Stimulated activated CD8-positive, alpha-beta memory T cell treated with anti-CD3 and anti-CD28 coated beads, Interleukin-15, amount 100 ng/mL, for 4 hours (primary cell): ENCODE measurements at places on chromosomes 5 and 9.

DNA sequence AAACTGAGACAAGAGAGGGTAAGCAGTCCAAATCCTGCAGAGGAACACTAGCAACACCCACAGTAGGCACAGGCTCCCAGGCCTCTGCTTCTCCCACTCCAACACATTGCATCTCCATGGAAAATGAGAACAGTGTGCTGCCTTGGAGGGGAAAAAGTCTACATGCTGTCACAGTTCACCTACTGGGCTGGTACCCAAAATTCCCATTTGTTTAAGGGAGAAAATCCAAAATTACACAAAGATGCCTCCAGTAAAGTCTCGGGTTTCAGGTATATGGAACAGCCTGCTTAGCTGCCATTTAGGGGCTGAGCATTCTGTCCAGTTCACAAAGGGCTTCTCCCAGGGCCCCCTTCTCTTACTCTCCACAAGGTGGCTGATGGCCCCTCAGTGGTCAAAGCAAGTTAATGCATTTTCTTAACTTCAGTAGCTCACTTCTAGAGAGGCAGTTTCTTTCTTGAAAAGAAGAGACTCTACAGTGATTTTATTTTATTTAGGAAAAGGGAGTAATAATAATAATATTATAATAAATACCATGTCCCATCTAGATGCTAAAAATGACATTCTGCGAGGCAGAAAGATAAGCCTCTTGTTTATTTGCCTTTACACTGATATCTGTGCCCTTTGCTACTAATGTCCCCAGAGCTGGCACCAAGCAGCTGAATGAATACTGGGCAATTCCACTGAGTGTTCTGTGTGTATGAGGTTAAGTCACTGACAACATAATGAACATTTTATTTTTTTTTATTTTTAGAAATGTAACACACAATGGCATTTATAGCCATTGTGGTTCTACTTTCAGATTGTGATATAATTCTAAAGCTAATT is 89.4 kb downstream of the RGS7BP start:
- no peak for DNase-seq

DNA sequence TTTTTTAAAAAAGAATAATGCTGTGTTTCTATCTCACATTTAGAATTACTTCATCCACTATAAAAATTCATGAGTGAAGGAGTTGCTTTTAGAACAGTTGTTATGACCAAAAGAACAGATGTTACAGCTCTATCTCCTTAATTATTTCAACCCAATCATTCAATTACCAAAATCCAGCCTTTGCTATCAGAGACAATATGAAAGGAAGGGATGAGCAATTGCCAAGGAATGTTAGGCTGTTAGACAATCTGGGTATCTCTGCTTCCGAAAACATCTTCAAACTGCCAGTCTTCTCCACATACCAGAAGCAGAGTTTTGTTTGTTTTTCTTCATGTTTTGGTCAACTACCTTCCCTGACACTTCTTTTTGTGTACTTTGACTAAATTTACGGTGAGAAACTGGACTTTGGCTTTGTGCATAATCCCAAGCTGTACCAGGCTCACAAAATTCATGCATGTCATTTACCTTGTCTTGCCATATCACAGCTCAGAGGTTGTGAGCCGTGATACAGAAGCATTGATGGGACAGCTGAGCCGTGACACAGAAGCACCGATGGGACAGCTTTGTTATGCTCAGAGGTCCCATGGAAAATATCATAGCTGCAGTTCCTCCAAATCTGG is 405.5 kb downstream of the KIF4B start:
- DNase-seq = no peak

DNA sequence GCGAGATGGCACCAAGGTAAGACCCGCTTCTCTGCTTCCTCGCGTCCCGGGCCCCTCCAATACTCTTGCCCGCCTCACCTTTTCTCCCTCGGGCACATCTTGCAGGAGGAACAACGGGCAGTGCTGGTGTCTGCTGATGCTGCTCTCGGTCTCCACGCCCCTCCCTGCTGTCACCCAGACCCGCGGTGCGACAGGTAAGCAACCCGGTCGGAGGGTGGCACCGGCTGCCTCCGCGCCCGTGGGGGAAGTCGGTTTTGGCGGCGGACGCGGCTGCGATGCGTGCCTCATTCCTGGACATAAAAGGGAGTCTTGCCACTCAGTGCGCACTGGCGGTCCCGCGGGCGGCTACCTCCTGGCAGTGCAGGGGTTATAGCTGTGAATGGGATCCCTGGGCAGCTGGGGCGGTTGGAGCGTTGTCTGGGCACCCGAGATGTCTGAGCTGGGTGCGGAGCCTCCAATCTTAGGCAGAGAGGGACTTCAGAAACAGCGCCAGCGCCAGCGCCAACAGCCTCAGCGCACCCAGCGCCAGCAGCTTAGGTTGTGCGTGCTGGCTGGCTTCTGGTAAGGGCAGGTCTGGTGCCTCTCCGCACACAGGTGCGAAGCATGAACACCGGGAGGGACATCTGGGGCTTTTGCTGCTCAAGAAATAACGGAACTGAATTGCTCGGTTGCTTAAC is 488 bp downstream of the COL15A1 start:
- no peak for DNase-seq

- DNase-seq = no peak
Observed at GRCh38 chr9:135840539-135840938, 66.8 kb downstream of the CAMSAP1 start.

- DNase-seq = no peak
Observed at GRCh38 chr5:54889826-54890225, 95.6 kb downstream of the ESM1 start.

GRCh38 chr5:158758675-158759074 is 341.0 kb downstream of the EBF1 start:
- no peak for DNase-seq

DNA sequence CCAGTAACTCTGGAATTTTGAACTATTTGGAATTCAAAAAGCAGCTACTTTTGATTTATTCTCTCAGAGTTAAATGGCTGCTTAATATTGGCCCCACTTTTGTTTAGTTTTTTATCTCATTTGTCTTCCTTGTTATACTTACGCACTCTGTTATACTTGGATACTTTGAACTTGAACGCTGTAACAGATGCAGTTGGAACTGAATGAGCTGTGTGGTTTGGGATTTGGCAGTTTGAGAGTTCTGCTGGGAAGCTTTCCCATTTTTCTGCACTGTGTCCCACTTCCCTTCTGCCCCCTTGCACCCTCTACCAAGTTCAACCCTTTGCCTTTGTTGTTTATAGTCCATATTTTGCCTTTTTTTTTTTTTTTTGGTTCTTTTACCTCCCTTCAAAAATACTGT is 3.8 kb downstream of the RHOBTB3 start:
- DNase-seq = no peak
